Activated CD8-positive, alpha-beta memory T cell treated with anti-CD3 and anti-CD28 coated beads for 1 hour (primary cell): ENCODE measurements at places on chromosomes 3 and 15.

GRCh38 chr3:98977520-98977919 lies 76.0 kb upstream of the DCBLD2 start:
- DNase-seq: no peak

- DNase-seq: no peak
Measured at GRCh38 chr3:108474581-108474980, 35.8 kb downstream of the MYH15 start.

- no peak for DNase-seq
Measured at GRCh38 chr15:37015451-37015850, 84.9 kb downstream of the MEIS2 start.

GRCh38 chr3:77338195-77338594 lies 298.3 kb downstream of the ROBO2 start:
- DNase-seq: no peak

DNA sequence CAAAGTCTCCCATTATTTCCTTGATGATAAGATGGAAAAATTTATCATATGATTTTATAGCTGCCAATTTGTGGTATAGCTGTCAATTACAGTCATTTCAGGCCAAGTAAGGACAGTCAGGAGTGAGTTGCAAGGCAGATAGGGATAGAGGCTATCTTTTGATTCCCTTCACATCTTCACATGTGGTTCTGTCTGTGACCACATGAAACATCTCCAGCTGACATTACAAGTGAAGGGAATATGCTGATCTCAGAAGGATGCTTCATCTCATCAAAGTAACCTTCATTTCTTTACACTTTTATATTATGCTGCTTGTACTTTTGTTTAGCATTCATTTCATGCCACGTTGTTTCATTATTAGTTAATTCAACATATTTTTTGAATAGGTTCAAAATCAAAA lies 136.9 kb upstream of the CFAP20DC start:
- DNase-seq: no peak

DNA sequence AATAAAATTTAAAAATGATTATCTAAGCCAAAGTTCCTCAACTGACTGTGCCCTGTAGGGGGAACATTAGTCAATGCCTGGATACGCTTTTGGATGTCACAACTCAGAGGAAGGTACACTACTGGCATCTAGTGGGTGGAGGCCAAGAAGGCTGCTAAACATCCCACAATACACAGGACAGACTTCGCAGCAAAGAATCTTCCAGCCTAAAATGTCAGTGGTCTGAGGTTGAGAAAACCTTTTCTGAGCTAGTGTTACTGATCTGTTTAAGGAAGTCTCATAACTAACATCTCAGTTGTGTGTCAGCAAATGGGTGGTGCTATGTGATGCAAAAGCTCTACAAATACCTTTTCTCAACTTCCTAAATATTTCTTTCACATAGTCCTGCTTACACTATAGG lies 20.9 kb upstream of the LDHAL6B start:
- DNase-seq: no peak

- no peak for DNase-seq
Measured at GRCh38 chr15:46654993-46655392, 1020.2 kb downstream of the SQOR start.

GRCh38 chr3:18097989-18098388 lies 327.1 kb downstream of the SATB1 start:
- no peak for DNase-seq
